ENCODE measurements at places on chromosomes 2 and 18.

- DNase-seq: no peak
Measured at GRCh38 chr2:32064021-32064601, 755 bp downstream of the SPAST start.

DNA sequence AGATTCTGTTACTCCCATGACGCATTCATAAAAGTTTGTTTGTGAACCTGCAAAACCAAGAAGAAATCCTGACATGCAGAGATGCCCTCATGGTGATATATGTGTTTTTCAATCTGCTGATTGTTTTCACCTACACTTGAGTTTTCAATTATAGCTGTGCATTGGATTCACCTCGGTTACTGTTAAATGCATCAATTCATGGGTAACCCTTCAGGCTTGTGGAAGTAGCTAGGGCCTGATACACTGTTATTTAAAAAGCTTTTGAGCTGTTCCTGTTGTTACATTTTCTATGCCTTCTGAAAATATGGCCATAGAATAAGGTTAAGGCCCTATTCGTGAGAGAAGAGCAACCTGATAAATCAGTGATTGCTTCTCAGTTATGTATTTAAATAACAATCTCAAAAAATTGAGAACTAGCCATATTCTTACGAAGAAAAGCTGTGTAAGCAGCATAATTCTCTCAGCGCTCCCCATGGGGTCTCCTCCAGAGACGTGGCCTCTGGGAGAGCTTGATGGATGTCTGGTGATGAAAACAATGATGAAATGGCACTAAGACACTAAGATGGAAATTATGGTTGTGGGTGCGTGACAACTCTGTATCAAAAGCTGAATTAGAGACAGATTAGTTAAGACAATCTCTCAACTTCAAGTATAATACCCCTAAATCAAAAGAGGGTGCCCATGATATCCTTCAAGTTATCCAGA is 60.5 kb downstream of the RIT2 start:
- no peak for DNase-seq

DNA sequence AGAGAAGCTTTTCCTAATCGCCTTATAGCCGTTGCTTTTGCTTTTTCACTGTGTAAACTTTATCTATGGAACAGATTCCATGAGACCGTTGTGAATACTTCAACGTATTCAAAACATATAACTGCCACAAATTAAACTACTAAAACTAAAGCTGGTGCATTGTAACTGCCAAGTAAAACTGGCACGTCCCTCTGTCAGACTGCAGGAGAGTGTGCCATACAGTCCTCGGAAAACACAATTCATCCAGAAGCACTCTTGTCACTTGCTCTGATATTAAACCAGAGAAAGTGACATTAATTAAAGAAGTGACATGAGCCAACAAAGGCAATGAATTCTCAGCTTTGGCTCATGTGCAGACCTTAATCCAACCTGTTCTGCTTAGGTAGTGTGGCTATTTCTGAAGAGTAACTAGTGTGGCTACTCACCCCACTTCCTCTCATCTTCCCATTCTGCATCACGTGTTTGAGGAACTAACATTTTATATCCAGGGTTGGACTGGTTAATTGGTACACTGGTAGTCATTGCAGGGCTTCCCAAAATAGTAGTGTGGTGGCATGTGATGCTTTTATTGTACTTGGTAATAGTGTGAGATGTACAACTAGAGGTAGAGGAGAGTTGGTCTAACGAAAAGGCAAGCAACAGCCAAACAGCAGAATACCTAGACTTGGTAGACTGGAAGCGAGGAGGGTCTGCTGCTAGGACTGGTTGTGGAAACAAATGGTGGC is 9.7 kb downstream of the VRK2 start:
- no peak for DNase-seq

DNA sequence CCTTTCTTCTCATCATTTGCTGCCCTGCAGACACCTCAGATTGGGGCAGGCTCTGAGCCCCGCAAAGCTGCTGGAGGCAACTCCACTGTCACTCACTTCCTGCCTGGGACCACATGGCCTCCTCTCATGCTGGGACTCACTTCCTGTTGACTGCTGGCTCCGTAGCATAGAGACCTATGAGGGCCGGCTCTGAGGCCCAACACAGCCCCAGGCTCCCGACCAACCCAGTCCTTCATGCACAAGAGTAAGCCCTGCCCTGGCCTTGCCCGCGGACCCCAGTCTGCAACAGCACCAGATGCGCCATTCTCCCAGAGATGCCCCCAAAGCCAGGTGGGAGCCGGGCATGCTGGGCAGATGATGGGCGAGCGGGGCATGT is 55.7 kb downstream of the DNMT3A start:
- DNase-seq: peak; percentile 47

GRCh38 chr2:239002954-239003623 is 155.2 kb downstream of the TWIST2 start:
- no peak for DNase-seq

- DNase-seq: no peak
Measured at GRCh38 chr2:241545523-241546473, 12.7 kb upstream of the BOK start.

GRCh38 chr18:42773870-42774269 is 341.6 kb downstream of the RIT2 start:
- DNase-seq: no peak
